ENCODE measurements at places on chromosomes 3 and 15.

- DNase-seq = no peak
Measured at GRCh38 chr3:154875142-154875541, 205.0 kb upstream of the MME start.

DNA sequence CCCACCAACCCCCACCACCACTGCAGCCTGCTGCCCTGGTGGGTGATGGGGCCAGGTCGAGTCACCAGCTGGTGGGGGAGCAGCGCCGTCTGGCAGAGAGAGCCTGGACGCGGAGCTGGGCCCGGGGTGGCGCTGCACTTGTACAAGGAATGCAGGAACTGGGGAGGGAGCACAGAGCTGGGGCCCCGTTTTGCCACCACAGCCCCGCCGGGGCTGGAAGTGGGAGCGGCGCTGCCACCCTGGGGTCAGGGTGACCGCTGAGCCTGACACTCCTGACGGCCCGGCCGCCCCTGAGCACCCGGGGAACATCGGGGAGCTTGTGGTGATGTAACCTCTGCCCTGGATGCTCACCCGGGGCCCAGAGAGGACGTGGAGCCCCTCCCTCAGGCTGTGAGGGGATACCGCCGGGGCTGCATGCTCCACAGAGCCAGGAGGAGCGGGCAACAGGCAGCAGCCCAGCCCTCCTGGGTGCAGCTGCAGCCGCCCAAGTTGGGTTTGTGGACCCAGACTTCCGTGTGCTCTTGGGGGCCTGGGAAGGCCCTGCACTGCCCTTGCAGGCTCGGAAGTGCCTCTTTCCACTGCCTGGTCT, 32.6 kb upstream of the IREB2 start:
- no peak for DNase-seq

DNA sequence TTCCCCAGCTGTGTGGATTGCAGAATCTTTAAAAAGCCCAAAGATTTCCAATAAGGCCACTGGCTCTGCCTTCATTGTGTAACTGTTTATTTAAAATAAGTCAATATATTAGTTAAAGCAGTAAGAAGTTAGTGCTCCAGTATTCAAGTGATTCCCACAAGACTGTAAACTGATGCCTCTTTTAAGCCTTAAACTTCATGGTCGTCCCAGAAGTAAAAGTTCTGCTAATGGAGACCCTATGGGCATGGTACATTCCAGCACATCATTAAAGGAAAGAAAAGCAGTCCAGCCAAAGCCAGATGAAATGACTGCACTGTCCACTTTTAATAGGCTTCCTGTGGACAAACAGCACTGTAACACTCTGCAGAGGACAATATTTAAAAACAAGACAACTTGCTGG, 512.6 kb downstream of the MECOM start:
- DNase-seq = no peak

GRCh38 chr3:78274475-78275065, 1234.7 kb downstream of the ROBO2 start:
- no peak for DNase-seq

GRCh38 chr3:43097400-43098080, 8.3 kb downstream of the POMGNT2 start:
- DNase-seq = no peak

DNA sequence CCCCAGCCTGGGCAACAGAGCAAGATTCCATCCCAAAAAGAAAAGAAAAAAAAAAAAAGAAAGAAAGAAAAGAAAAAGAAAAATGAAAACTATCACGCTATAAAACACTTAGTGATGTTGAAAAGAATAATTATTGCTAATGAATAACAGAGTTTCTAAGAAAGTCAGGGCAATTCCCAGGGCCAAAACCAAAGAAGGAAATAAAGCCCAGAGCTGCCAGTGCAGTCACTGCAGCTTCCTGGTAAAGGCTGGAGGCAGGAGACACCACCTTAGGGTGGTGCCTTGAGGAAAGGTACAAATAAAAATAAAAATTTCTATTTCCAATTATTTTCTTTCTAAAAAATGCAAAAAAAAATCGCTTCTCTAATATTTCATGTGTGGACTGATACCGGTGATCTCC, 19.7 kb upstream of the UACA start:
- DNase-seq = no peak

- DNase-seq = no peak
Measured at GRCh38 chr3:135922903-135923250, 42.7 kb upstream of the PPP2R3A start.

DNA sequence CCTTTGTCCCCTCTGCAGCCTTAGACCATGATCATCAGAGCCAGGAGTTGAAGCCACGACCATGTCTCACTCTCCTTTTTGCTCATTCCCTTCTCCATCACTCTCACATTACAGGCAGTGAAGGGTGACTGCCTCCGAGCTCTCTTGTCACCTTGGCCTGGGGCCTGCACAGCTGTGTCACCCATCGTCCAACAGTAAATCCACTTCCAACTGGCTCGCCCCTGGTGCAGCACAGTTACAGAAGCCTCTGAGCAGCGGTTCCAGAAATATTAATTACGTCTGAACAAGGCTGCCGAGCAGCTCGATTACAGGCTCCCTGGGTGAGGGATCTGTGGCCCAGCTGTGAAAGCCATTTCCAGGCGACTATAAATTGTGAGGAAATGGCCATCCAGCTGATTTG, 528.2 kb downstream of the NR2F2 start:
- no peak for DNase-seq

DNA sequence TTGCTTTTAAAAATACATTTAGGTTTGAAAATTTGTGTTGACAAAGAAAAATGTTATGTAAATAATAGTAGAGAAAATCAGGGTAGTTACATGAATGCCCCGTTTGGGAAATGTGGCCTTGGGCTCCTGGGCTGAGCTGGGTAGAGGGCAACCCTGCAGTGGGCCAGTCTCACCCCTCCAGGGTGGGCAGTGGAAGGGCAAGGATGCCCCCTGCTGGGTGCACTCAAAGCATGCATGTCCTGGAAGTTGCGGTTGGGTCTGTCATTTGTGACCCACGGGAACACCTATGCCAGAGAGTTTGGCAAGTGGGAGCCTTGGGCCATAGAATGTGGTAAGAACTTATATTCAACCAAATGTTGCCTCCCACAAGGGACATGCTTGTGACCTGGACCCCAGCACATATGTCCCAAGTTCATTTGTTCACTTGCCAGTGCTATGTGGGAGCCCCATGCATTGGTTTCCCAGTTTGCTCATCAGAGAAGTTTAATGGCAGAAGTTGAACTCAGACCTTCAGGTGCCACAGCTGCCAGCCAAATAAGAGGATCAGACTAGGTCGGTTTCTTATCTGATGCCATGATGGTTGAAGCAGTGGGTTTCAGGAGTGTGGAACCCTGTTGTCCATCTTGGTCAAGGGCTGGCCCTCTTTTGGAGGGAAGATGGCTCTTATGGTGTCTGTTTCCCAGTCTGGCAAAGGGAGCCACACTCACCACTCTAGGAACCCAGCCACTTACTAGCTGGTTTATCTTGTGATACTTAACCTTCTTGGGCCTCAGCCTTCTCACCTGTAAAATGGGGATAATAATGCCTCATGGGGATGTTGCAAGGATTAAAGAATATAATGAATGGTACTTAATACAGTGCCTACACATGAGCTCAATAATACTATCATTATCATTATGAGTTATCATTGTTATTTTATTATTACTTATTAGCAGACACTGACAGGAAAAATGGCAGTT, 2.5 kb upstream of the PLCB2 start:
- DNase-seq = peak; percentile 84

DNA sequence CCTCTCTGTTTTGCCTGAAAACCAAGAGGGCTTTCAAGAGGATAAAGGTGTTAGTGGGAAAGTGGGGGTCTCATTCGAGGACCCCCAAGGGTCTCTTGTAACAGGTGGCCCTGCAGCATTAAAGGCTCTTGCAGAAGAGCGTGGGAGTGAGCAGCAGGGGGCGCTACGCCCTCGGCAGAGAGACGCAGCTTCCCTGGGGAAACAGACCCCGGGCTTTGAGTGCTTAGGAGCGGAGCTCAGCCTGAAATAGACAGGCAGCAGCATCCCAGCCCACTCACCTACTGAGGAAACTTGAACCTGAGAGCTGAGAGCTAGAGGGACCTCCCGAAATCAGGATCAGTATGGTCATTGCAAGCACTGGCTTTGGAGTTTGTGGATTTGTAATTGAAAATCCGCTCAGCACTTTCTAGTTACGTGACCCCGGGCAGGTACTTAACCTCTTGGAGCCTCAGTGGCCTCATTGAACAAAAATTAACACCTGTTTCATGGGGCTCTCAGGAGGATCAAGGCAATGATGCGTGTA, 25.7 kb downstream of the RPLP1 start:
- peak; percentile 81 for DNase-seq

DNA sequence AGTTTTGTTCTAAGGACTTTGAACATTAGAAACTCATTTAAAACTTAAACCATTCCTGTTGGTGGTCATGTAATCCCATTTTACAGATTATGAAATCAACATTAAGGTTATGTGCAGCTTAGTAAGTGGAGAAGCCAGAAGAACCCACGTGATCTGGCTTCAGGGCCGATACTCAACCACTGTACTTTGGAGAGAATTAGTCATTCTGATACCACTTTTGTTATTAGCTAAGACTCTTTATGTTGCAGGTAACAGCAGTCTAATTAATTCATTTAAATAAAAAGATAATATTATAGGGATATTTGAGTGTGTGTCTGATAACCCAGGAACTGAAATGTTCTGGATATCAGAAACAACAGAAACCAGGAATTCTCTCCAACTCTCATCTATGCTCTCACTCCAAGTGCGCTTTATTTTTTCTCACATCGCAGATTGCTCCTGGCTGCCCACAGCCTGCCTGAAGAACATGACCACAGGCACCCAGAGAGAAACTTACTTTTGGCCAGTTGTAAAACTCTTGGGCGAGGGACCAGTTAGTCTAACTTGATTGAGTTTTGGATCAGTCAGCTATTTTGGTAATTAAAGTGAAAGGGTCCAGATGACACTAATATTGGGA, 25.2 kb downstream of the UBE2E1 start:
- peak; percentile 15 for DNase-seq

GRCh38 chr3:135362889-135363288, 567.8 kb downstream of the EPHB1 start:
- DNase-seq = no peak

Measured in NB4 (cell line).